ENCODE measurements at places on chromosomes 13 and 19. TPM values are rescaled to one million over a fixed set of nuclear protein-coding genes. Genes with fewer than 3 reads are reported as not detected.

Gene EFNB2
- total RNA-seq: 3.4 TPM

Gene CGB1
- total RNA-seq: not detected

Gene C19orf12
- total RNA-seq: 24.0 TPM

Gene SHISA7
- total RNA-seq: not detected

Gene KLF1
- total RNA-seq: not detected

Gene COL5A3
- total RNA-seq: 4.1 TPM

Gene SLC8A2
- not detected for total RNA-seq

Gene FFAR1
- not detected for total RNA-seq

Gene SLC7A9
- total RNA-seq: not detected

Gene LAIR2
- total RNA-seq: not detected

Gene MEIOSIN
- total RNA-seq: not detected

Gene SLC5A5
- total RNA-seq: not detected

Gene CPB2
- not detected for total RNA-seq

Gene ZNF470
- 6.4 TPM for total RNA-seq

Gene PSG7
- total RNA-seq: not detected

Gene CLEC17A
- total RNA-seq: 0.09 TPM

Gene SIGLEC9
- 0.09 TPM for total RNA-seq

Gene SLC25A42
- 3.7 TPM for total RNA-seq

Gene FAM124A
- 3.3 TPM for total RNA-seq

Gene TMPRSS9
- total RNA-seq: not detected

Gene TMIGD2
- total RNA-seq: not detected

Gene RFPL4A
- total RNA-seq: not detected

Gene ERICH6B
- not detected for total RNA-seq

Gene HAUS8
- 0.33 TPM for total RNA-seq

Gene ATXN8OS
- not detected for total RNA-seq

Gene PPP6R1
- 39.0 TPM for total RNA-seq

Gene CYP2A6
- total RNA-seq: not detected

Measured in fibroblast of the aortic adventitia (primary cell).